Activated gamma-delta T cell treated with anti-CD3 and anti-CD28 coated beads, Interleukin-2, amount 50 U/mL, for 16 hours (primary cell): ENCODE measurements at places on chromosomes 6 and 20.

- DNase-seq = no peak
These were observed 2.9 kb downstream of the COL20A1 start for GRCh38 chr20:63295846-63296245.

DNA sequence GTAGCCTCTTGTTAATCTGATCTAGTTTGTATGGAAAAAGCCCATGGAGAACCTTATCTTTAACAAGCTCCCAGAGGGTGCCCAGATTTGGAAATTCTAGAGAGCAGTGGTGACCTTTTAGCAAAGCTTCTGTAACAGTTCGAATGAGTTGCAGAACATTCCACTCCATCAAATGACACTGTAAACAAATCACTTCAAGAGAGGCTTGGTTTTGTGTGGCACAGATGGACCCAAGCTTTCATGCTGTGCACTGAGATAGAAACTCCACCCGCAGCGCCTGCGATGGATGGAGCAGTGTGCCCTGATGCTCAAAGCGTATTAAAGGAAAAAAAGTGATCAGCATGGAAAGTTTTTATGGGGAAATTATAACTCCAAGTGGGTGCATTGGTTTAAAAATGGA is 55.1 kb upstream of the ISM1 start:
- no peak for DNase-seq

DNA sequence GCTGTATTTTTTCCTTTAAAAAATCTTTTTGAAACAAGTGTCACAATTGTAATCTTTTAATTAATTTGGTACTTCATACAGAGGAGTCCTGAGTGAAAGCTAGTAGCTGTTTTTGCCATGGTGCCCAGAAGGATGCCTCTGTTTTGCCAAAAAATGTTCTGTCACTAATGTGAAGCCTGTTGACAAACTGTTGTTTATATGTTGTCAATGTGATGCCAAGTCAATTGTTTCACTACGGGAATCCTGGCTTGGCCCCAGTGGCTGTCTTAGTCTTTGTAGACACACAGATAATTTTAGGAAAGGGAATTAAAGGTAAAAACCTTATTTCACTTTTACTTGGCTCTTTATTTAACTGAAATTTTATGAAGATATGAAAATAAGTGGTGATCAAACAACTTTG is 706.4 kb upstream of the MMS22L start:
- no peak for DNase-seq

DNA sequence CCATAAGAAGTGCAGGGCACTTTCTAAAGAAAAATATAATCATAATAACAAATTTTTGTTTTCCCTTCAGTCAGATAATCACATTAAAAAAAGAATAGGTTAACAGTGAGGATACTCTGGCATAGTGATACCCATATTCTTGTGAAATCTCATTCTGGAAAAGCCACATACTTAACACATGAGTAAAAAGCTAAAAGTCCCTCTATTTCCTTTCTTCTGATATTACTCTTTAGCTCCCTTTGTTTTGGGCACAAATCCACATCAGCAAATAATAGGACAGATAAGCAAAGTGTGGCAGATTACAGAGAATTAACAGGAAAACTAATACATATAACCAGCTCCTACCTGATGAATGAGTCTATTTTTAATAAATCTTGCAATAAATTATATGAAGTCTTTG is 15.8 kb downstream of the SHPRH start:
- no peak for DNase-seq

DNA sequence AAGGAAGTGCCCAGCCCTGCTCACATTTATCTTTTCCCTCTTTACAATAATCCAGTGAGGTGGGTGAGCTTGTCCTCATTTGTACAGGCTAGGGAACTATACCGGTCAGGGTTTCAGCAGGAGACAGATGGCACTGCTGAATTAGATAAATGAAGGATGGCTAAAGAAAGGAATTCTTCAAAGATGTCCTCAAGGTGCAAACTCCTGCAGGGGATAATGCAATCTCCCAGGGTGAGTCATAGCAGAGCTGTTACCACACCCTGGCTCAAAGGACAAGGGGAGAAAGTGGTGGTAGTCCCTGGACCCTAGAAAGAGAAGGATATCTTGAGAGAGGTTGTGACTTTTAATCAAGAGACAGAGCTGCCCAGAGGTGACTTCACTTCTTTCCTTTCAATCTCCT is 66.7 kb downstream of the RFPL4B start:
- no peak for DNase-seq

GRCh38 chr6:167588920-167589614 is 237.6 kb upstream of the AFDN start:
- DNase-seq = no peak

GRCh38 chr6:17429383-17430061 is 36.1 kb downstream of the CAP2 start:
- DNase-seq = no peak

- DNase-seq = no peak
These were observed 43.9 kb downstream of the RAMACL start for GRCh38 chr6:166542580-166542912.

- DNase-seq = no peak
These were observed at the start of gene TRIM15 for GRCh38 chr6:30163090-30163917. Gene TRIM15, plus strand, starts transcription at chr6:30163546. Its CDS starts 139 bp downstream, at chr6:30163685.

GRCh38 chr20:22576273-22576672 is 8.1 kb downstream of the FOXA2 start:
- no peak for DNase-seq

- no peak for DNase-seq
These were observed 73.7 kb downstream of the EDN1 start for GRCh38 chr6:12363651-12364381.

GRCh38 chr6:140566781-140567277 is 1192.4 kb upstream of the CITED2 start:
- DNase-seq = no peak

DNA sequence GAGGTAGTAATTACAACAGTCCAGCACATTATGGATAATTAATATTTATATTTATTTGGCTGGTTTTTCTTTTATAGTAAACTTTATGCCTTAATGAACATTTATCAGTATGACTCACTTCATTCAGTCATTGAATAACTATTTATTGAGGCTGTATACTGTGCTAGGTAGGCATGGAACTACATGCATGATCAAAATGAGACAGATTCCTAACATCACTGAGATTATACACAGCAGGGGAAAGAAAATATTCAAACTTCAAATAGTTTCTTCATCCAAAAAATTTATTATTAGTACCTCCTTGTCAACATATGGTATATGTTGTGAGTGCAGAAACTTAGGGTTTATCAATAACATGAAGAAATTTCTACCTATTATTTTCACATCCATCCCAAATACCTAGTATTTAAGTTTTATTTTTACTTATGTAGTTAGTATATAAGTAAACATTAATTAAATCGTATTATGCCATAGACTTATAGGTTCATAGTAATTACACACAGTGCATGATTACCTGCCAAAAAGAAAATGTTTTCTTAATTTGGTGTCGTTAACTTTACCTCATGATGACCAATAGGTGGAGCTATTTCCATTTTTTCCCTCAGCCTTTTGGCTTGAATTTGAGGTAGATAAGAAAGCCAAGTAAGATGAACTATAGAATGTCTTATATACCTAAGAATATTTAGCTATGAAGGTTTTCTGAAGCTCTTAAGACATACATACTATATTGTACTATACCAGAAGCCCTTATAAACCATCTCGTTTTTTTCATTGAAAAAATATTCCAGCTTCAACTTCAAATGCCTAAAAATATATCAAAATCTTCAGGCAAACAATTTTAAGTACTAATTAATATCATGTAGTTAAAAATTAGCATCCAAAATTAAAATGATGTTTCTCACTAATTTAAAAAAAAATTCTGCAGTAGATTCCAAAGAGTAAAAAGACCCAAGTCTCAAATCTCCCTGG is 12.5 kb upstream of the TMEM30A start:
- DNase-seq = no peak

DNA sequence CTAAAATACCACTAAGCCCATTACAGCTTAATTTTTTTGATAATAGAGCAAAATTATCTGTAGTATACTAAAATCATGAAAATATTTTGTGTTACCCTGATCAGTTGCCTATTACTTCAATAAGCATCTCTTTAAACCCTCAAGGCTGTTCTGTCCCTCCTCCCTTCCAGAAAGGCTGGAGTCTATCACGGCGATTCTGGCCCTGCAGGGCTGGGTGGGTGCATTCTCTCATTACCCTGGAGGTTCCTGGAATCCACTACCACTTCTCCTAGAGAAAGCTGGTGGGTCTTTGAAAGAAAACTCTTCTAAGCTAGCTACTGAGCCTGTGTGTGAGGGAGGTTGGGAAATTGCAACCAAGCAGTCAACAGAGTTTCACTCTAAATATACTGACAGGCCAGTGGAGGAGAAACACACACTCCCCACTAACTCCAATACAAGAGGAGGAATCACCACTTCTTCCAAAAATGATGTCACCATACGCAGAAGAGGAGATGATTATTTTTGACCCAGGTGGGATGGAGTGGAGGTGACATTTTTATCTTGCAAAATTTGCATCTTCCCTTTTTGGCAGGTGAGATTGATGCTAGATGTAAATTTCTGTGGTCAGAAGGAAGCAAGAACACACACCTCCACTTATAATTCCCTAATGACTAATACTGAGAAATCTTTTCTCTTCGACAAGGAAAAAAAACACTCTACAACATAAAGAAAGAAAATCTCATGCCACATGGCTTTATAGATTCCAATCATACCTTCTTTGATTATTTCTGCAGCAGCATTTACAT is 182.3 kb upstream of the PHACTR1 start:
- no peak for DNase-seq

DNA sequence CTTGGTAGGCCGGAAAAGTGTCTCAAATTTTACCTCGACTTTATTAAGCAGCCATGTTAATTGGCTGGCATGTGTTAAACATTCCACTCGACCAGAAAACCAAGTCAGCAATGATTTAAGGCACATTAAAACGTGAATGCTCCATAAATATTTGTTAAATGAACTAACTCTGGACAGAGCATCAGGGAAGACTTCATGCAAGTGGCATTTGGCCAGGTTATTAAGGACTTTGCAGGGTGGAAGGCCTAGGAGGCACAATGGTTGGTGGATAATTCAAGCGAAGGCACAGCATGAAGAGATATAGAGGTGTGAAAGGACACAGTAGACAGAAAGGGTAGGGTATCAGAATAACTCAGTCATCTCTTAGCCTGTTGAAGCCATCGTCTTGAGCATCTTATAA is 23.0 kb downstream of the ELOVL5 start:
- DNase-seq = no peak

DNA sequence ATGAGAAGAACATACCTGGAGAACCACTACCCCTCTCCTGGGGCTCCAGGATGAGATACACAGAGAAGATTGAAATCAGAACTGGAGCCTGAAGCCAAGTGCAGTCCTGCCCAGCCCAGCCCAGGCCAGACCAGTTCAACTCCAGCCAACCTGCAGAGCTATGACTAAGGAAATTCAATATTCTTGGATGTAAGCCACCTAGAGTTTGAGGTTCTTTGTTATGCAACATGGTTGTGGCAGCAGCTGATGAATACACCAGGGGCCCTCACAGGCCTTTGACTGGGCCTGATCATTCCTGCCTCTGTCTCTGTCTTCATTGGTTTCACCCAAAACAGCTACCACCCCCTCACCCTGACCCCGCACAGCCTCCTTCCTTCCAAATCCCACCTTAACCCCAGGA is 167.8 kb downstream of the LRFN2 start:
- no peak for DNase-seq
